ENCODE measurements at places on chromosomes 13 and 19.

DNA sequence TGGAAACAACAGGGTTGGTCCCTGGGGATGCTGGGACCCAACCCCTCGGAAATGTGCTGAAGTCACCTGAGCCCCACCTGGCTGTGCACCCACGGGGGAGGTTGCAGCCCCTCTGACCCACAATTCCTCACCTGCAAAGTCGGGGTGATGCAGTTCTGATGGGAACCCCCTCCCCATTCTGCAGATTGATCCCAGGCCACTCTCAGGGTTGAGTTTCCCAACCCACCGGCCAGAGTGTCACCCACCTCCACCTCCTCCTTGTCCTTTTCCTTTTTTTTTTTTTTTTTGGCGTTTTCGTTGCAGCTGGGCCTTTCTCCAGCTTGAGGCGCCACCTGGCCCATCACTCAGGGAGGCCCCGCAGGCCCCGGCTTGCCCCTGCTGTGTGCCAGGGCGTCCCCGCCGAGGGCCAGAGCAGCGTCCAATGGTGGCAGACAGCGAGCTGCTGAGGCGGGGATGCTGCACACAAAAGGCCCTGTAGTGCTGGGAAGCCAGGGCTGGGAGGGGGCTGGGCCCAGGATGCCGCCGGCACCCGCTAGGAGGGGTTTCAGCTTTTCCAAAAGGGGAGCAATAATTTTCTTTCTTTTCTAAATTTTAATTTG is 4.6 kb downstream of the PIK3R2 start:
- DNase-seq, result no peak

GRCh38 chr19:17404621-17405249 is 695 bp downstream of the BST2 start:
- no peak for DNase-seq

GRCh38 chr13:75985132-75985531 is 349.0 kb downstream of the LMO7 start:
- no peak for DNase-seq

GRCh38 chr13:44756276-44756810 is 180.2 kb upstream of the TSC22D1 start:
- no peak for DNase-seq

- DNase-seq, result peak; percentile 9
Observed at GRCh38 chr13:32911506-32911905, 104.7 kb upstream of the KL start.

DNA sequence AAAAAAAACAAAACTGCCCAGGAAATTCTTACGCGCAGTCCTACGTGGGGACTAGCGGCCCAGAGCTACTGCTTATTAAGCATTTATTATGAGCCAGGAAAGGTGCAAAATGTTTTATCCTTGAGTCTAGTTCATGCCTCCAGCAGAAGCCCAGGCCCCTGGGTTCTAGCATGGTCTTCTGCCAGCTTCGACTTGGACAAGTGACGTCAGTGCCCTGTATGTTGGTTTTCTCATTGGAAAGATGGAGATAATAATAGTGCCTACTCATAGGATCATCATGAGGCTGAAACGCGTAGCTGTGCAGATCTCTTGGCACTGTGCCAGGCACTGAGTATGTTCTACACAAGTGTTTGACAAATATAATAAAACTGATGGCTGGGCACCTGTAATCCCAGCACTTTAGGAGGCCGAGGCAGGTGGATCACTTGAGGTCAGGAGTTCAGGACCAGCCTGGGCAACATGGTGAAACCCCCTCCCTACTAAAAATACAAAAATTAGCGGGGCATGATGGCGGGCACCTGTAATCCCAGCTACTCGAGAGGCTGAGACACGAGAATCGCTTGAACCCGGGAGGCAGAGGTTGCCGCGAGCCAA is 12.4 kb upstream of the SULT2B1 start:
- no peak for DNase-seq

- no peak for DNase-seq
Observed at GRCh38 chr13:104920091-104920490, 1615.4 kb downstream of the EFNB2 start.

- no peak for DNase-seq
Observed at GRCh38 chr19:38875656-38876395, 2.2 kb downstream of the RINL start.

DNA sequence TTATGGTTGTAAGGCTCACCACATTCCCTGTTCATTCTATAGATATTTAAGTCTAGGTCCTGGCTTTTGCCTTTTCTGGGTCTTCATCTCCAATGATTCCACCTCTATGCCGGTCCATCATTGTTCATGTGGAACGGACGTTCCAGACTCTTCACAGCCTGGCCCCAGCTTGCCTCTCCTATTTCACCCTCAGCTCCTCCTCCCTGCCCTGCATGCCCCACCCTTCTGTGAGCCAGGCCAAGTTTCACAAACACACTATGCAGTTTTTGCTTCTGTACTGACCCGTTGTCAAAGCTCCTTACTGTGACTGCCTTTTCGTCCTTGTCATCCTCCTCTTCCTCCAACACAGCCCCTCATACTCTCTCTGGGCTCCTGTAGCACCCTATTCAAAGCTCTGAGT is 31.3 kb downstream of the TEX26 start:
- no peak for DNase-seq

- no peak for DNase-seq
Observed at GRCh38 chr19:670609-671075, 5.5 kb upstream of the FSTL3 start.

GRCh38 chr19:9956956-9957355 is 20.6 kb upstream of the OLFM2 start:
- no peak for DNase-seq

GRCh38 chr13:89382981-89383380 is 1711.8 kb downstream of the SLITRK5 start:
- no peak for DNase-seq

DNA sequence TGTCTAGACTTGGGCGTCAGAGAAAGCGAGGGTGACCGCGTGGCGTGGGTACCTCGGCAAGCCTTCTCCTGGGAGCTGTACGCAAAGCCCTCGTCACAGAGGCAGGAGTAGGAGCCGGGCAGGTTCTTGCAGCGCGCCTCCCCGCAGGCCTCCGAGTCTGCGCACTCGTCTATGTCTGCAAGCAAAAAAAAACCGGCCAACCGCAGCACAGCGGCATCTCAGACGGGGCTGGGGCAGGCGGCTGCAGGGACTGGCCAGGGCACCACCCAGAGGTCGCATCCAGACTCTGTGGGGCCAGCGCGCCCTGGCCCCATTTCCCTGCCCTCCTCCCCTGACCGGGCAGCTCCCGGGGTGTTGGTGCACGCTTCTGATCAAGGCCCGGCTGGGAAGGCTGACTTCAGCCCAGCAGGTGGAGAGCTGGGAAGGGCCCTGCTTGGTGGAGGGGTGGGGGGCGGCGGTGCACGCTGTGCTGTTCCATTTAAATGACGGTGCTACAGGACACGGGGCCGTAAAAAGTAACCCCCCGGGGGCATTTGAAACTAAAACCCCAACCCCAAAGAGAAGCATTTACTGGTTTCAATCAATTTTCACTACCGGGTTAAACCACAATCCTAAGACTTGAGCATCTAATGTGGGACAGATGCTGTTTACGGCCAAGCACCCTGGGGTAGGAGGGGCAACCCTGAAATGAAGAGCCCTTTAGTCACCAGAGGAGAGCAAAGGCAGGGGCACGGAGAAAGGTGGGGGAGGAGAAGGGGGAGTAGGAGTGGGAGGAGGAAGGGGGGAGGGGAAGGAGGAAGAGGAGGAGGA is 28.2 kb downstream of the GAS6 start:
- no peak for DNase-seq

DNA sequence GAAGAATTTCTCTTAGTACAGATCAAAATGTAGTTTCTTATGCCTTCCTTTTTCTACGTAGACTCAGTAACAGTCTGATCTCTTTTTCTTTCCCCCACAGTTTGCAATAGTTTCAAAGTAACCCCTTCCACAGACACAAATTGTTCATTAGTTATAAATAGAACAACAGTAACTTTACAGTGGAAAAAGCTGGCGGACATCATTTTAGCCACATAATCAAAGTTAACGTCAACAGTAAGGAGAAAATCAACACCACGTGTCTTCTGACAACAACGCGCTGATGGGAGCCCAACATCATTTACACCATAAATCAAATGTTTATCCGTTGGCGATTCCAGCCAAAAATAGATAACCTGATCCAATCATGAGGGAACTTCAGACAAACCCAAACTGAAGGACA is 76.8 kb downstream of the ANKRD10 start:
- DNase-seq, result no peak

DNA sequence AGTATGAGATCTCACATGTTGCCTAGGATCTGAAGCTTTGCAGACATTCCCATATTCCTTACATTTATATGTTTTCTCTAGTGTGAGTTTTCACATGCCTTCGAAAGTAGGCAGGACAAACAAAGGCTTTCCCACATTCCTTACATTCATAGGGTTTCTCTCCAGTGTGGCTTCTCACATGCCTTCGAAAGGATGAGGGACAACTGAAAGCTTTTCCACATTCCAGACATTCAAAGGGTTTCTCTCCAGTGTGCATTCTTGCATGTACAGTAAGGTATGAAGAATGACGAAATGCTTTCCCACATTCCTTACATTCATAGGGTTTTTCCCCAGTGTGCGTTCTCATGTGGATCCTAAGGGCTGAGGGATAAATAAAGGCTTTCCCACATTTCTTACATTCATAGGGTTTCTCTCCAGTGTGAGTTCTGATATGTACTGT is 14.2 kb downstream of the ZNF699 start:
- DNase-seq, result no peak

DNA sequence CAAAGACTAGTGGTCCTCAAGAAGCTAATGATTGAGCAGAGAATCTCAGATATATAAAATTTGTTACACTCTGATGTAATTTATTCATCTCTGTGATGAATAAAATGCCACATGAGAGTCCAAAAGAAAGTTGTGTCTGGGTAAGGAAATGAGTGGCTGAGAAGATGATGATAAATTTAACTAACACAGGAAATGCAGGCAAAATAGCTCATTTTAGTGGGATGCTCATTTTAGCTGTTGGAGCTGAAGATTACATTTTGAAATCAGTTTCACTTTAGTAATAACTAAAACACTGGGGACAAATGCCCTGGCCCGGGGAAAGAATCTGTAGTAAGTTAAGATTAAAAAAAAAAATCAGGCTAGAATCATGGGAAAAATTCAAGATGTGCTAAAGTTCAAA is 35.2 kb downstream of the SPRY2 start:
- no peak for DNase-seq

GRCh38 chr13:45792827-45793303 is 58.7 kb downstream of the SIAH3 start:
- DNase-seq, result no peak

- peak; percentile 89 for DNase-seq
Observed at GRCh38 chr19:12933287-12934072, at the start of gene FARSA. TSS of gene FARSA (minus strand) at chr19:12933711. CDS start at chr19:12933696, 15 bp downstream.

DNA sequence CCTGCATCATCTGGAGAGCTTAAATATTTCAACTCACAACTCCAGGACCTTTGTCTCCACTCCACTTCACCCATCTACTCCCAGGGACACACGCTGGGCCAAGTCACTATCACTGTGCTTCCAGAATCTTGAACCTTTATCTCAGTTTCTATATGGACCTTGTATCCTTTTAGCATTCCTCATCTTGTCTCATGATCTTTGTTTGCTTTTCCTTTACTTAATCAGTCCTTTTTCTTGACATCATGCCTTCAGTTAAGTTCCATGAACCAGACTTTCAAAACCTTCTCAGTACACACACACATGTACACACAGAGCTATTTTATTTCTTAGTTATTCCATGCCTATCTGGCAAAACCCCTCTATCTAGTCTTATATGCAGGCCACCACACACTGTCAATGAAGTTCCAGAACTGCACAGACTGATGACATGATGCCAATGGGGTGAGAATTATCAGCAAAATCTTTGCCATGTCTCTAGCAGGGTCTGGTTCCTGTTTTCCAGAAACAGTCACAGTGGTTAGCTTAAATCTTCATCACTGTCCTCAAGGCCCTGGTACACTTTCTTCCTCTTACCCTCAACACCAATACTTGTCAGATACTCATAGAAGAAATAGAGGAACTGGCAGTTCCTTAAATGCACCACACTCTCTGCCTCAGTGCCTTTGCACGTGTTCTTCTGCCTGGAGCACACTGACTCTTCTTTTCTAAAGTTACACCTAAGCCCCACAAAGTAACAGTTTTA is 77.6 kb upstream of the STARD13 start:
- DNase-seq, result no peak

- no peak for DNase-seq
Observed at GRCh38 chr13:101489643-101490405, 37.3 kb downstream of the ITGBL1 start.

DNA sequence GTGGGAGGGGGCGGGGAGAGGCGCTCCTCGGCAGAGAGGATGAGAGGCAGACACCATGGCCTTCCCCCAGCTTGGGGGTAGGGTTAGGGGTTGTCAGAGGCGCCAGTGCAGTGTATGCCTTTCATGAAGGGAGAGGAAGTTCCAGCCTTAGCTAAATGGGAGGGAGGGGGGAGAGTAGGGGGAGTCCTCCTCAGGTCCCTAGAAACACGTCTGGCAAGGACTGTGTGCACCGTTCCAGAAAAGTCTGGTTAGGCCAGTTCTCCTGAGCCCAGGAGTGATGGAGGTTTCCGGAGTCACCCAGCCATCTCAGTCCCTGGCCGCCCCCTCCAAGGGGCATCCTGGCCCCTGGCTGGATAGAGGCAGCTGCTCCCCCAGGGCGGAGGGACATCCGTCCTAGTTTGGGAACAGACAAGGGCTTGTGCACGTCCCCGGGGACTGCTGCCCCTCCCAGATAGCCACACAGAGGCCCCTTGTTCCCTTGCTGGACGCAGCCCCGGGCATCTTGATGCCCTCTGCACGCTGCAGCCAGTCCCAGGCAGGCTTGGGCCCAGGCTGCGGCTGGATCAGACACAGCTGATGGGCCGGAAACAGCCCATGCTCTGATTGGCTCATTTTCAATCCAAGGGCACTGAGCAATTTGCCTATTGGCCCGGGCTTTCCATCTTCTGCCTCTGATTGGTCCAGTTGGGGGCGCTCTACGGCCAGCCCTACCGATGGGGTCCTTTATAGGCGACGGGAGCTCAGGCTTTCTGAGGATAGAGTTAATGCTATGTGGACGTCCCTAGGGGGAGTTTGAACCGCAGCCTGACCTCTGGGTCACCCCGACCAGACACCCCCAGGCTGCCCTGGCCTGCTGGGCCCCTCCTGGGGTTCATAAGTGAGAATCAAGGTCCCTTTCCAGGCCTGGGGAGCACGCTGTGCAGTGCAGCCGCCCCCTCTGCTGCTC is 3.8 kb downstream of the S1PR2 start:
- DNase-seq, result no peak

DNA sequence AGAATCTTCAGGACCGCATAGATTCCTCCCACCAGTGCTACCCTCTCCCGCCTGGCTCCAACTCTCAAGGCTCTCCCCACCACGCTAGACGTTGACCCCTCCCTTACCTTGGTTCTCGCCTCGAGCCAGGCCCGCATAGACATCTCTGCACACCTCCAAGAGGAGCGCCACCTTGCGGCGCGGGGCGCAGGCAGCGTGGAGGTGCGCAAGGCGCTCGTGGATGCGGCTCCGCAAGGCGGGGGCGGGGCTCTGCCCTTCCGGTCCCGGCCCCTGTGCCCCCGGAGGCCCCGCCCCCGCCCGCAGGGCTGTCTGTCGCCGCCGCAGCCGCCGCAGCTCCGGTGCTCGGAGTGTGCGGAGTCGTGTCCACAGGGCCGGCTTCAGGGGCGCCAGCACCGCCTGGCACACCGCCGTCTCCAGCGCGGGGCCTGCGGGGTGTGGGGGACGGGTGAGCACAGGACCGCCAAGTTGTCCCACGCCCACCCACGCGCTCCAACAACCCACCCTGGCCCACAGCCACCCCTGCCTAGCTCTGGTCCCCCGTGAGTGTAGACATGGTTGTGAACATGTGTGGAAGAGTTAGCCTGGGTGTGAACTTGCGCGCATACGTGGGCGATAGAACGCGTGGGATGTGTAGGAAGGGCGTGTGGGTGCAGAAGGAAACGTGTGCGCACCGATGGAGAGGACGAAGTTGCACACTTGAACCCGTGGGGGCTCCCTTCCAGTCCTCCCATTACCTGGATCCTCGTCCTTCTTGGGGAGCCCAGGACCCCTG is 8.1 kb downstream of the RINL start:
- peak; percentile 96 for DNase-seq

Measured in CD4-positive, alpha-beta T cell treated with Interleukin-15 for 4 hours (primary cell).